ENCODE measurements at places on chromosomes 3 and 15.

GRCh38 chr15:95584088-95584487, 746.4 kb upstream of the NR2F2 start:
- DNase-seq: no peak

DNA sequence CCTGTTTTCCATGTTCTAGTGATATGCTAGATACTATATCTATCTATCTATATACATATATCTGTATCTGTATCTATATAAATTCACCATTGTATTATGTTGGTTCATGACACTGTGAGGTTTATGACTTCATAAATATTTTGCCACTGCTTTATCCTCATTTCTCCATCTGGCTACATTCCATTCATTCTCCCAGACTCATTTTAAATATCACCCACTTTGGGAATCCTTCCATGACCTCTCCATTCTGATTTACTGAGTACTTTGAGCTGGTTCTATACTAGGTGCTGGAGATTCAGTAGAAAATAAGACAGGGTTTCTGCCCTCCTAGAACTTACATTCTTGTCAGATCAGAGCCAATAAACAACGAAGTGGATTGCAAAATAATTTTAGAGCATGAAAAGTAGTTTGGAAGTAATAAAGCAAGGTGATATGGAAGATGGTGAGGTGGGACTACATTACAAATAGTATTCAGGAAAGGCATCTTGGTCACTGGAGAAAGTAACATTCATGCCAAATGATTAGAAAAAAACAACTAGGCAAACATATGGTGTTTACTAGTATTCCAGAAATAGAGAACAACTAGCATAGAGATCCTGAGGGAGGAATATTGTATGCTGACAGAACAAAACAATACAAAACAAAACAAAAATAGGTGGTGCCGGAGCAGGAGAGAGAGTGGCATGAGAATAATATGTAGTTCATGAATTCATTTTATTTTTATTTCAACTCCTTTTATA, 11.6 kb upstream of the PLSCR4 start:
- no peak for DNase-seq

DNA sequence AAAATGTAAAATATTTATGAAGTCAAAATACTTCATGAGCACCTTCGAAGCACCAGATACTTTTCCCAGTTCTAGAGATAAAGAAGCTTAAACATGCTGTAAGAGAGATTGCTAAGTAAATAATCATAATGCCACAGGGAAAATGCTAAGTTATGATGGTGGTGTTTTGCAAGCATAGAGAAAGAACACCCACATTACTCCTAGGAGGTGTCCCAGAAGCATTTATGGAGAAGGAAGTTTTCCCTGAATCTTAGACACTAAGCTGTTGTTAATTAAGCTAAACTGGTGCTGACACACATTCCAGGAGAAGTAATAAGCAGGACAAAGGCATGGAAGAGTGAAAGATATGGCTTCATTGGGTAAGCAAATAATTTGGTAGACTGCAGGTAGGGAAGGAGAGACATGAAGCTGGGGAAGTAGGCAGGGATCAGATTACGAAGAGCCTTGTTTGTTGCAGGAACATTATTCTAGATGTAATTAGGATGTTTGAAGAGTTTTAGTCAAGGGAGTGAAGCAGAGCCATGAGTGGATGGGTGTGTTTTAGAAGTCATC, 40.4 kb upstream of the CHMP2B start:
- DNase-seq: no peak

DNA sequence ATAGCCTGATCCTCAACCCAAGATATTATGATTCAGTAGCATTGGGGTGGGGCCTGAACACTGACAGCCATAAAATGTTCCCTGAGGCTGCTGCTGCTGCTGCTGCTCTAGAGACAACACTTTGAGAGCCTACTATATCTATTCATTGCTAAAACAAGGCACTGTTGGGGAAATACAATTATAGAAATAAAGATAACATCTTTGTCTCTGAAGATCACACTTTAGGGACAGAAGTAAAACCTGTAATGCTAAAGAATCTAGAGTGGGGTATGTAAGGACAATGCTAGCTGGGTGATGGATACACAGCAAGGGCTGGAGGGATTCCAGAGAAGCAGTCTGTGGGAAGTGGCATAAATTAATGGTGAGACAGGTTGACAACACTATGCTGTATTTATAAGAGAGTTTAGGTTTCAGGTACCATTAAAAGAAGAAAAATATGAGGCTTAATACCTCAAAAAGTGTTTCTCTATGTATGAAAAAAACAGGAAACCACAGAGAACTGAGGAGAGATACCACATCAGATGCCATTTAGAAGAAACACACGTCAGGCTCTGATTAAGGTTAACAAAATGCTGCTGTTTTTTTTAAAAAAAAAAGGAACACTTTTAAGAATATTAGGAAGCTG, 115.9 kb downstream of the CBLB start:
- DNase-seq: no peak

Data from Panc1 (cell line).